Spleen (tissue), 13 donors: ENCODE measurements at places on chromosomes 16 and 17. TPM values are rescaled to one million over a fixed set of nuclear protein-coding genes. Genes with fewer than 3 reads are reported as not detected.

Gene KRT24
- polyA plus RNA-seq, result not detected

Gene BICDL2
- polyA plus RNA-seq, result 0.22 TPM

Gene SRL
- 1.8 TPM for polyA plus RNA-seq

DNA sequence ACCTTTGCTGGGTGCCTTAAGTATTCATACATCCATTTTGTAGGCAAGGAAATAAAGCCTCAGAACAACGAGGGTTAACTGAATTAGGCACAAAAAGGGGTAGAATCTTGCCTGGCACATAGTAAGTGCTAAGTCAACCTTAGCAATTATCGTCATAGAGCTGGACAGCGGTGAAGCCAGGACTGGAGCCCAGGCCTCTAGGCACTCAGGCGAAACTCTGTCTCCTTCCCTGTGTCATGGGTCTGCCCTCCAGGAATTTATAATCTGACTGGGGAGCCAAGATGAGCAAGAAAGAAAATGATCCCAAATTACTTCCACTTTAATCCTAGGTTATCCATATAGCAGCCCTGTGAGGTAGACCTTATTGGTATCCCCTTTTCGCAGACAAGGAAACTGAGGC, 61.4 kb downstream of the KATNIP start:
- no peak for DNase-seq
- H3K4me3 ChIP-seq, result no peak overlapping the region
- H3K4me1 ChIP-seq, result no peaks in the 10 kb centered on the region

- H3K27me3 ChIP-seq, result peaks cover 52% of the 10 kb centered on the region
- H3K4me3 ChIP-seq, result no peak overlapping the region
- H3K27ac ChIP-seq, result no peak overlapping the region
- DNase-seq, result no peak
- no peaks in the 10 kb centered on the region for H3K4me1 ChIP-seq
- no peaks in the 10 kb centered on the region for H3K36me3 ChIP-seq
Observed at GRCh38 chr16:54591816-54592246, 305.2 kb upstream of the IRX3 start.

DNA sequence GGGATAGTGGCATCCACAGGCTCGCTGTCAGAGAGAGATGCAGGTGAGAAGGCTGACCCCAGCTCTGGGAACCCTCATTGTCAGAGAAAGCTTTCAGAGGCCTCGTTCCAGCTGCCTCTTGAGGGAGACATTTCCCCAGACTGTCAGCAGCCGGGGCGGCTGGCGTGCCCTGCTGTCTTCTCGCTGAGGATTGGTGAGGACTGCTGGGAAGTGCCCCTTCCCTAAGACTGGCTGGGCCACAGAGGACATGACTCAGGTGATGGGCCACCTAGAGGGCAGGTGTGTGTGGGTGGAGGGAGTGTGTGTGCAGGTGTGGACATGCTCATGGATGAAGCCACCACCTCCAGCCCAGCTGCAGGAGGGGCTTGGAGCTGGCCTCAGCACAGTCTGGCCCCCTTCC, 25.3 kb downstream of the SPACA3 start:
- H3K4me1 ChIP-seq, result no peaks in the 10 kb centered on the region
- DNase-seq, result no peak
- no peaks in the 10 kb centered on the region for H3K36me3 ChIP-seq
- no peak overlapping the region for H3K27ac ChIP-seq
- no peak overlapping the region for H3K4me3 ChIP-seq

GRCh38 chr16:3495176-3495575, at the start of gene C16orf90:
C16orf90 (minus strand) TSS chr16:3495489; CDS start chr16:3495421, 68 bp downstream.
- DNase-seq, result peak; percentile 42
- no peaks in the 10 kb centered on the region for H3K27me3 ChIP-seq

- H3K4me1 ChIP-seq, result peaks cover 6% of the 10 kb centered on the region
- H3K36me3 ChIP-seq, result no peaks in the 10 kb centered on the region
- H3K27ac ChIP-seq, result no peak overlapping the region
- no peak overlapping the region for H3K4me3 ChIP-seq
- no peaks in the 10 kb centered on the region for H3K27me3 ChIP-seq
Observed at GRCh38 chr16:77112746-77113145, 78.2 kb upstream of the MON1B start.

Gene KRT37
- not detected for polyA plus RNA-seq

GRCh38 chr17:81002409-81003361, 11.0 kb downstream of the CHMP6 start:
- peaks cover 52% of the 10 kb centered on the region for H3K4me1 ChIP-seq
- H3K4me3 ChIP-seq, result no peak overlapping the region
- H3K27me3 ChIP-seq, result peaks cover 18% of the 10 kb centered on the region
- peak; percentile 39 for DNase-seq
- H3K36me3 ChIP-seq, result peaks cover 31% of the 10 kb centered on the region

GRCh38 chr16:85398050-85398451, 215.1 kb upstream of the GSE1 start:
- H3K4me1 ChIP-seq, result peaks cover 61% of the 10 kb centered on the region
- no peak overlapping the region for H3K4me3 ChIP-seq

Gene KRTAP4-1
- not detected for polyA plus RNA-seq

- peaks cover 70% of the 10 kb centered on the region for H3K4me1 ChIP-seq
- DNase-seq, result peak; percentile 83
- H3K27ac ChIP-seq, result peak overlapping the region; percentile 90
- peak overlapping the region; percentile 68 for H3K4me3 ChIP-seq
- H3K27me3 ChIP-seq, result no peaks in the 10 kb centered on the region
Observed at GRCh38 chr16:19114359-19115147, 789 bp downstream of the ITPRIPL2 start.

DNA sequence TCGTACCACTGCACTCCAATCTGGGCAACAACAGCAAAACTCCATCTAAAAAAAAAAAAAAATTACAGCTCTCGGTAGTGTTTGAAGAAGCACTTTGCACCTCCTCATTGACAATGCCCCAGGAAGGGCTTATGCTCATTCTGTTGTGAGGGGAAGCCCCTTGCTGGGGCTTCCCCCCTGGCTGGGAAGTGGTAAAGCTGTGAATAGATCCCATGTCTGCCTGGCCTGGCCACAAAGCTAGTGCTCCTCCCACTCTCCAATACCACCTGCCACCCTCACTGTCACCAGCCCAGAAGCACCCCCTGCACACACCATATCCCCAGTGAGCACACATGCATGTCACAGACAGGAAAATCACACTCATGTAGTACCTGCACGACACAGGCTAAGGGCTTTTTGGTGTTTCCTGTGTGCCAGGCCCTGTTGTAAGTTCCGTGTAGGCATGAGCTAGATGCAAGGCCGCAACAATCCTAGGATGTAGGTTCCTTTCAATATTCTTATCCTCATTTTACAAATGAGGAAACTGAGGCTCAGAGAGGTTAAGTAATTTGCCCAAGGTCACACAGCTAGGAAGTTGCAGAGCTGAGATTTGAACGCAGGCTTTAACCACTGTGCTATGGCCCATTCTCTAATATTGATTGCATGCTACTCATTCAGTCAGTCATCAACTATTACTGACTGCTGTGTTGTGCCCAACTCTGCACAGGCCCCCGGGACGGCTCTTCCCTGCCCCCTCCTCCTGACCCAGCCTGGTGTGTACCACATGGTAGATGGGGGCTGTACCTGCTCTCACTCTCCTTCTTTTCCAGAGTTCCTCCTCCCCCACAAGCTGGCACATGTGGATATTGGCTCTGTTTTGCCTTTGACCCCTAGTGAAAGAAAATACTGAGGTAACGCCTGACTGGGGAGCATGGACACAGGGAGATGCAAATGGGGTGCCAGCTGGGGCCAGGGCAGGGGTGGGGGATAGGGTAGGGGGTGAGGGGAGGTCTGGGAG, 11.9 kb upstream of the COL1A1 start:
- no peak for DNase-seq
- no peaks in the 10 kb centered on the region for H3K27me3 ChIP-seq
- H3K36me3 ChIP-seq, result no peaks in the 10 kb centered on the region
- H3K27ac ChIP-seq, result no peak overlapping the region
- H3K4me1 ChIP-seq, result peaks cover 20% of the 10 kb centered on the region
- no peak overlapping the region for H3K4me3 ChIP-seq

DNA sequence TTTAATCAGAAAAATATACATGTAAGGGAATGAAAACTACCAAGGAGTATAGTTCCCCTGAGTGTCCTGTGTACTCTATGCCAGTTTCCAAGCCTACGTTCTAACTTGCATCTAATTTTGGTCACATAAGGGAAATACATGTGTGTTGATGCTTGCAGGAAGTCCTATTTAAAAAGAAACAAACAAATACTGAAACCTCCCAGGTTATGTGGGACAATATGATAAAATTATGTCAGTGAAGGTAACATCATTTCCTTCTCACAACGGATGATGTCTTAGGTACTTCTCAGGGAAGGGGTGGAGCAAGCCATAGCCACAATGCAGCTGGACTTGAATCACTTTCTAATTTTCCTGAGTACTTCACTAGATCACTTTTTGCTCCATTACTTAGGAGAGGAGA, 115.9 kb downstream of the ZFHX3 start:
- DNase-seq, result no peak
- H3K4me1 ChIP-seq, result peaks cover 14% of the 10 kb centered on the region
- H3K27ac ChIP-seq, result peak overlapping the region; percentile 45
- no peak overlapping the region for H3K4me3 ChIP-seq
- H3K27me3 ChIP-seq, result no peaks in the 10 kb centered on the region

GRCh38 chr16:2976673-2977072, 3.6 kb downstream of the PKMYT1 start:
- no peak overlapping the region for H3K4me3 ChIP-seq
- no peak for DNase-seq
- H3K36me3 ChIP-seq, result no peaks in the 10 kb centered on the region
